ENCODE measurements at places on chromosomes 6 and 20. TPM values are rescaled to one million over a fixed set of nuclear protein-coding genes. Genes with fewer than 3 reads are reported as not detected.

RAB32 gene
- total RNA-seq: 33.2 TPM

COL9A3 gene
- total RNA-seq: 0.42 TPM

ADGRF5 gene
- 71.1 TPM for total RNA-seq

SLC22A16 gene
- 1.4 TPM for total RNA-seq

CFAP61 gene
- total RNA-seq: 0.61 TPM

RSPH4A gene
- 0.58 TPM for total RNA-seq

RAD21L1 gene
- total RNA-seq: not detected

C6orf15 gene
- total RNA-seq: not detected

MUC22 gene
- not detected for total RNA-seq

JPH2 gene
- 5.6 TPM for total RNA-seq

DNAH8 gene
- total RNA-seq: not detected

HIVEP2 gene
- 13.2 TPM for total RNA-seq

OXT gene
- total RNA-seq: 1.5 TPM

PDE7B gene
- 5.4 TPM for total RNA-seq

All from mesenteric fat pad (tissue), 1 donor.